ENCODE measurements at places on chromosomes 6 and 20. TPM values are rescaled to one million over a fixed set of nuclear protein-coding genes. Genes with fewer than 3 reads are reported as not detected.

The DXO gene
- total RNA-seq, result 23.8 TPM

The NKX2-2 gene
- total RNA-seq, result not detected

The SLC22A1 gene
- 1.7 TPM for total RNA-seq

The SLC32A1 gene
- total RNA-seq, result 0.09 TPM

The BPI gene
- not detected for total RNA-seq

The PRRT1 gene
- total RNA-seq, result 3.1 TPM

The RRAGD gene
- 14.0 TPM for total RNA-seq

The TCP11 gene
- not detected for total RNA-seq

The GRM1 gene
- 0.63 TPM for total RNA-seq

The SMOC2 gene
- total RNA-seq, result 0.14 TPM

The ENPP5 gene
- 0.68 TPM for total RNA-seq

The LY6G5B gene
- total RNA-seq, result 24.2 TPM

The PHF20 gene
- 57.1 TPM for total RNA-seq

The C20orf144 gene
- 0.44 TPM for total RNA-seq

The RAD21L1 gene
- not detected for total RNA-seq

The LTB gene
- total RNA-seq, result not detected

The SLC22A16 gene
- total RNA-seq, result not detected

The MMP24 gene
- 2.9 TPM for total RNA-seq

The DPPA5 gene
- total RNA-seq, result not detected

The MOXD1 gene
- total RNA-seq, result 83.6 TPM

The CPNE5 gene
- 0.54 TPM for total RNA-seq

The MCM8 gene
- 39.8 TPM for total RNA-seq

The CST4 gene
- total RNA-seq, result not detected

The PRR18 gene
- total RNA-seq, result 0.16 TPM

The RHAG gene
- not detected for total RNA-seq

The SLC26A8 gene
- total RNA-seq, result 0.33 TPM

The TBC1D22B gene
- total RNA-seq, result 11.4 TPM

The TPD52L1 gene
- total RNA-seq, result 3.6 TPM

The LAMA2 gene
- total RNA-seq, result 0.47 TPM

The TBXT gene
- not detected for total RNA-seq

The FOXS1 gene
- not detected for total RNA-seq

The PPP1R16B gene
- 0.57 TPM for total RNA-seq

The ECT2L gene
- total RNA-seq, result not detected

The GABRR2 gene
- 0.34 TPM for total RNA-seq

The ERVFRD-1 gene
- not detected for total RNA-seq

The PHACTR1 gene
- total RNA-seq, result 10.3 TPM

The IPCEF1 gene
- 0.28 TPM for total RNA-seq

The VGLL2 gene
- total RNA-seq, result 0.16 TPM

The OR12D3 gene
- total RNA-seq, result not detected

The PLAGL1 gene
- 29.9 TPM for total RNA-seq

The AVP gene
- total RNA-seq, result not detected

The ABRACL gene
- 66.8 TPM for total RNA-seq

The TSPO2 gene
- total RNA-seq, result not detected

The ANKRD66 gene
- total RNA-seq, result not detected

The FOXQ1 gene
- total RNA-seq, result not detected

The ELOVL2 gene
- total RNA-seq, result 13.8 TPM

The TENT5A gene
- 4.6 TPM for total RNA-seq

The SLC24A3 gene
- total RNA-seq, result 0.51 TPM

The SLPI gene
- not detected for total RNA-seq

The OR2B6 gene
- not detected for total RNA-seq

The TREML2 gene
- not detected for total RNA-seq

The GSTA3 gene
- total RNA-seq, result not detected

The RAB32 gene
- total RNA-seq, result 23.8 TPM

The SYCP2L gene
- 5.6 TPM for total RNA-seq
